ENCODE measurements at places on chromosomes 5 and 9.

DNA sequence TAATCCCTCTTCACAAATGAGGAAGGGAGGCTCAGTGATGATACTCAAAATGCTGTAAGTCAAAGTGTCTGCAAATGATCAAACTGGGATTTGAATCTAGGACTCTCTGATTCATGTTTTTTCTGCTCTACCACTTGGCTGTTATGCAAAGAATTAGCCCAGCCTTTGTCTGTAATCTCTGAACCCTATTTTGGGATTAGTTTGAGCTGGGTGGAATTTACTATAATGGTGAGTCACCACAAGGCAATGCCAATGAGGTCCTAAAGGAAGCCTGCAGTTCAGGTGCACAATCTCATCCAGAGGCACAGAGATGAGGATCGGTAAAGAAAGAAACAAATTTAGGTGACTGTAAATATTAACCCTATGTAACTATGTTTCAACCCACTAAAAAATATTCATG is 29.2 kb downstream of the RFK start:
- DNase-seq: no peak

DNA sequence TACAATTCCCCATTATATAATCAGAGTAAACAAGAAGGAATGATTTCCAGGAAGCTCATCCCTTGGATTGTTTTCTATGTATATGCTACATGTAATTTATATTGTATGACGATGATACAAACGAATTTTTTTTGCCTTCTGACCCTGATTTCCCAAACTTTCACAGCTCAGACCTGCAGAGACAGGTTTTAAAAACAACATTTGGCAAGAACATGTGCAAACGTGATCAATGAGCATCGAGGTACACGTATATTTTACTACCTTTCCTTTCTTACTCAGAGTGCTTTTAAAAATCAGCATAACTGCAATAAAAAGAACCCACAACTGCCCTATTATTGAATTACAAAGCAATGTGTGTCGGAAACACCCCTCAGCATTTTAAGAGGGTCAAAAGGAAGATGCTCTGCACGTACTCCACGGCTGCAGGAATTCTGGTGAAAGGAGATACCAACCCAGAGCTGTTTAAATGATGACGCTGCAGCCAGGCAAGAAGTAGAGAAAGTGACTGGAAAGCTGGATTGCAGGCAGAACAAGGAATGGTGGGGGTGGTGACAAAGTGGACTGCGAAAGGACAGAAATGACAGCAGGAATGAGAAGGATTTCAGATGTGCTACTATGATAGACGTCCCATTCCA is 533.5 kb downstream of the RAB3C start:
- no peak for DNase-seq

DNA sequence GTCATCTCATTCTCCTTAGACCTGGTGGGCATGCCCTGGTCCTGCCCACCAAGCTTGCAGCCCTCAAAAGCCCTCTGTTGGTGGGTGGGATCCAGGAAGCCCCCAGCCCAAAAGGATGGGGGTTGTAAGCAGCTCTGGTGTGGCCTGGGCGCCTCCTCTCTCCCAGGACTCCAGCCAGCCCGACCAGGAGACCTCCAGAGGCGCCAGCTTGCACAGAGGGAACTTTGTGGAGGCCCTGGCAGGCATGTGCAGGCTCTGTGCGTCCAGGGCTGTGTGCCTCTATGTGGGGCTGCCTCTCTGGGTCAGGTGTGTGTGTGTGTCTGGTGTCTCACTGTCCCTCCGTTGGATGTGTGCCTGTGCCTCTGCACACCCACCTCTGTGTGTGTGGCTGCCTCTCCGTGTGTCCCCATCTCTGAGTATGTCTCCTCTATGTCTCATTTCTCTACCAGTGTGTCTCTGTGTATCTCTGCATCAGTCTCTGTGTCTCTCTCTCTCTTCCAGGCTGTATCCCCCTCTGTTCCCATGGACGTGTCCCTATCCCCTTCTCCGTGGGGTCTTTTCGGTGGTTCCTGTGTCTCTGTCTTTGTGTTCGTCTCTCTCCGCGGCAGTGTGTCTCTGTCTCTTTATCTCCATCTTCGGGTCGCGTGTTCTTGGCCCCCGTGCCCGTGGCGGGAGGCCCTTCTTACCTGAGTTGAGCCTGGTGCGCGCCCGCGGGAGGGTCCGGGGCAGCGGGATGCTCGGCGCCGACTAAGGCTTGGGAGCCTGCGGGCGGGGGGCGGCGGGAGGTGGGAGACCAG is 501 bp downstream of the ENHO start:
- no peak for DNase-seq

DNA sequence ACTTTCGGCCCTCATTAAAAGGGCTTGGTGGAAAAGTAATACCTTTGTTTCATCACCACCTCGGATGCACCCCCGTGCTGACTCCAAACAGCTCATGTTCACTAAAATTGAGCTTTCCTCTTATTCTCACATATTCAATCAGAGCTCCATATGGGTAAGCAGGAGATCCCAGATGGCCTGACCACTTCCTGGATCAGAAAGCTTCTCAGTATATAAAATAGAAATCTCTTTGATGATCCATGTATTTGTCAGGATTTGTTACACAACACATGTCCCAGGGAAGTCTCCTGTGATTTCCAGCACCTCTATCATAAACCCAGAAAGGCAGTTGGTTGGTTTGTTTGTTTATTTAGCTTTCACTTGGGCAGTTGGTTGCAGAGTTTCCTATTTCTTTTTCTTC is 402.0 kb downstream of the MLLT3 start:
- no peak for DNase-seq

DNA sequence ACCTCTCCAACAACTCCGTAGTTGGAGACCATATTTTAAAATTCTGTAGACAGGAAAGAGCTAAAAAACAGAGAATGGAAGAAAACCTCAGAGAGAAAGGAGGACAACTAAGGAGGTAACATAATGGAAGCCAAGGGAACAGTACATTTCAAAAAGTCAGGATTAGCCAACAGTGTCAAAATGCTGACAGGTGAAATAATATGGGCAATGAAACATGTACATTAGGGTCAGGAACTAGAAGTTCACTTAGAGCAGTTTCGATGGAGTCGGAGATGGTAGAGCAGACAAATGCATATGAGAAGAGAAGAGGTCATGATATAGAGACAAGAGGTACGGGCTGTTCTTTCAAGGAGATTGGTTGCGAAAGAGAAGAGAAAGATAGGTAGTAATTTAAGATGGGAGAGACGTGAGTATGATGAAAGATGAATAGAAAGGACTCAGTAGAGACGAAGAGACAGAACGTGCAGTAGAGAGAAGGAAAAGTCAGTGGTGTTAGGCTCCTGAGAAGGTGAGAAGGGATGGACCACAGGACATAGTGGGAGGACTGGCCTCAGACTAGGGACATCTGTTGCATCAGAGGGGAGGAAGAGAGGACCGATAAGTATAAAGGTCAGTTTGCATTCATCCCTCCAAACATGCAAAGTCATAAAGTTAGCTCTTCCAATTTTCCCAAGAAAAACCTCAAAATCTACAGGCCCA is 25.6 kb downstream of the NRG2 start:
- no peak for DNase-seq

DNA sequence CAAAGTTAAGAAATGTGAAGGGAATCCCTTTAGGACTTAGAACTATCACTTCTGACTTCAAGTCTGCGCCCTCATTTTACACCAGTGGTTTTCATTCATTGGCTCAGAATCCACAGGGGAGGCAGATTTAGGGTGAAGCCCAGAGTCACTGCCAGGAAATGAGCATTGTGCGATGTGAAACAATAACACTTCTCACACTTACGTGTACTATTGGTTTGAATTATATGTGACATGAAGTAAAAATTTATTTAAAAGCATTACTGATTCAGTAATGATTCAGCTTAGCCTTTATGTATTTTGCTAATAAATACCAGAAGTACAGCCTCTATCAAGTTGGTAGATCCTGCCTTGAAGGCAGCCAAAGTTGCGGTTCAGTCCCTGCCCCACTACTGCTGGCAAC is 98.6 kb downstream of the PAM start:
- no peak for DNase-seq

DNA sequence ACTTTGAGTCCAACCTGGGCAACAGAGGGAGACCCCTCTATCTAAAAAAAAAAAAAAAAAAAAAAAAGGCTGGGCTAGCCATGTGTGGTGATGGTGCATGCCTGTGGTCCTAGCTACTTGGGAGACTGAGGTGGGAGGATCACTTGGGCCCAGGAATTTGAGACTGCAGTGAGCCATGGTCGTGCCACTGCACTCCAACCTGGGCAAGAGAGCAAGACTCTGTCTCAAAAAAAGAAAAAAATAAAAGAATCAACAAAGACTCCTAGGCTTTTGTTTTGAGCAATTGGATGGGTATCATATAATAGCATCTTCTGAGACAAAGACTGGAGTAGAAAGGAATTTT is 481.7 kb upstream of the PAPPA start:
- DNase-seq: no peak

DNA sequence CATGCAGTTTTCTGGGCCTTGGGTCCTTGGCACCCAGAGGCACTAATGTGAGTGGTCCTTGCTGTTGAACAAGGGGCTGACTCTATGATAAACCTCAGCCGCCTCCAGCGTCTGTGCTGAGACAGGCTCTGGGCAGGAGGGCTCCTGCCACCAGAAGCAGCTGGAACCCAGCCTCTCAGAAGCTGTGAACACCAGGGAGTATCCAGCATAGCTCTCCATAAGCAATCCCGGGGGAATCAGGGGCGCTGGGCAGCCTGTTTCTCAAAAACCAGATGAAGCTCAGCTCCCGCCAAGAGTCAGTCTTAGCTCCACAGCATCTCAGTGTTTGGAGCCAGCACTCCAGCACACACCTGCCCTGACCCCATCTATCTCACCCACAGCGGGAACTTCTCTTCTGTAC is 170.2 kb downstream of the HSPA4 start:
- no peak for DNase-seq

- DNase-seq: peak; percentile 79
Measured at GRCh38 chr9:133534346-133535291, at the start of gene ADAMTSL2. Gene ADAMTSL2, plus strand, starts transcription at chr9:133534704. Its CDS starts 2,009 bp downstream, at chr9:133536713.

- DNase-seq: no peak
Measured at GRCh38 chr9:80707120-80707519, 982.2 kb downstream of the TLE1 start.

- DNase-seq: no peak
Measured at GRCh38 chr5:131068893-131069643, 96.0 kb downstream of the HINT1 start.

GRCh38 chr5:167049043-167049663 is 1242.3 kb upstream of the WWC1 start:
- DNase-seq: no peak

DNA sequence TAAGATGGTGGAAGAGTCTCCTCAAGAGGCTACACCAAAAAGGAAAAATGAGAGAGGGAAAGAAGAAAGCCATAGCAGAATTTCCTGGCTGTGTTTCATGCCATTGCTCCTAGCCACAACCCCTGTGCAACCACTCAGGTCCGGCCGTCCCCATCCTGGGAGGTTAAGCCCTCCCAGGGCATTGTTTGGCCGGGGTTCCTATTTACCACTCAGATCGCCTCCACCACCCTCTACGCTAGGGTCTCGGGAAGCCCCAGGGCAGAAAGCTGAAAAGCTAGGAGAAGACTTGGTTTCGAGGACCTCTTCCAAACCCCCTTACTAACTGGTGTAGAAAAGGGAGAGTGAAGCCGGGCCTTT is 715 bp downstream of the RC3H2 start:
- no peak for DNase-seq

DNA sequence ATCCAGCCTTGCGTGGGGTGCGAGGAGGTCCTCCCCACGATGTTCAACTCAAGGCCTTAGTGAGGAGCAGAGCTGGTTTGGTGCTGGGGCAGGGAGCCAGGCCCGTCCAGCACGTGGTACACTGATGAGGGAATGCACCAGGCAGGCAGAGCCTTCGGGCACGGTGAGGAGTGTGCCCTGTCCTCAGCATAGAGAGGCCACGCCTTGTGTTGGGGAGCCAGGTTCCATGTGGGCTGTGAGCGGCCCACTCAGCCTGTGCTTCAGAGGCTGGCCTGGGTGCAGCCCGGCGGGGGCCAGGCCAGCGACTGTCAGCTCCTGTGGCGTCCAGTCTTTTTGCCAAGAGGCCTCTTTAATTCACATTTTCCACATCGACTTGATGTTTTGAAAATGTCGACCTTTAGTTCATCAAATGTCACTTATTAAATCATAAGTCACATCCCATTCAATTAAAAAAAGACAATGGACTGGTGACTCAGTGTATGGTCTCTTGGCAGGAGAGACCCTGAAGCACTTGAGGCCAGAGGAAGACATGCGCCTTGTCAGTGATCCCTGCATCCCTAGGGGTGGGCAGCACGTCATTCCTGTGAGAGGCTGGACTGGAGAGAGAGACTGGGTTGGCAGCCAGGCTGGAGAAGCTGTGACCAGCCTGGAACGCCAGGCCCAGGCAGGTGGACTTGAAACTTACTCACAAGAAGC is 21.7 kb downstream of the ERGIC1 start:
- DNase-seq: no peak

- no peak for DNase-seq
Measured at GRCh38 chr9:104604801-104605200, 626 bp downstream of the OR13C2 start.

Measured in ecto neural progenitor cell (in vitro differentiated cells).